ENCODE measurements at places on chromosomes 16 and 17.
A peak's percentile ranks its signal among the peaks of the same experiment; 100 is the strongest.

DNA sequence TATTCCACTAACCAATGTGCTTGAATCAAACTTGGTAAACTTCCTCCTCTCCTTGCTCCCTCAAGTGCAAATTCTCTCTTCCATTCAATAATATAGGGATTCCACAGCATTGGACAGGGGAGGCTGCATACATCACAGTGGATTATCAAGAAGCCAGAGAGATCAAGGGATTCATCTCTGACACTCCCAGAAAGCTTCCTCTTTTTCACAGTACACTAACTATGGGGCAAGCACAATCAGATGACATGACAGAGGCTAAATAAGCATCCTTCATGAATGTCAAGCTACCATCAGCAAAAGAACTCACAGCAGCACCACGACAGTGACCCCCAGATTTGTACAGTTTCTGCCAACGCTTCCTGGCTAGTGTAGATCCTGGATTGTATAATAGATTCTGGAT lies 178.4 kb upstream of the C17orf78 start:
- no peak for DNase-seq

- DNase-seq, result no peak
These were observed 205.5 kb downstream of the HS3ST3B1 start for GRCh38 chr17:14506364-14506763.

DNA sequence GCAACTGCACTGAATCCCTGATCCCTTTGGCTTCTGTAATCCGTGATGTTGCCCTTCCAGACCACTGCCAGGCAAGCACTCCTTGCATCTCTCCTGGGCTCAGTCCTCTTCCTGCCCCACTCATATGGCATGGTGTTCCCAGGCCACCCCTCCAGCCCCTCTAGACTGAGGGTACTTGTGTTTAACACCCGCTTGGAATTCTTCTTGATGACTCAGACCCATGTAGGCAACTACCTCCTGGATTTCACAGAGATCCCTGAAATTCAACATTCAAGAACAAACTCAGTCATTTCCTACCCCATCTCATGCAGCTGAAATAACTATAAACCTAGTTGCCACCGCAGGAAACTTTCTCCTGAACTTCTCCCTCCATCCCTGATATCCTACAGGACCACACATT lies 541.9 kb upstream of the CDH11 start:
- no peak for DNase-seq

DNA sequence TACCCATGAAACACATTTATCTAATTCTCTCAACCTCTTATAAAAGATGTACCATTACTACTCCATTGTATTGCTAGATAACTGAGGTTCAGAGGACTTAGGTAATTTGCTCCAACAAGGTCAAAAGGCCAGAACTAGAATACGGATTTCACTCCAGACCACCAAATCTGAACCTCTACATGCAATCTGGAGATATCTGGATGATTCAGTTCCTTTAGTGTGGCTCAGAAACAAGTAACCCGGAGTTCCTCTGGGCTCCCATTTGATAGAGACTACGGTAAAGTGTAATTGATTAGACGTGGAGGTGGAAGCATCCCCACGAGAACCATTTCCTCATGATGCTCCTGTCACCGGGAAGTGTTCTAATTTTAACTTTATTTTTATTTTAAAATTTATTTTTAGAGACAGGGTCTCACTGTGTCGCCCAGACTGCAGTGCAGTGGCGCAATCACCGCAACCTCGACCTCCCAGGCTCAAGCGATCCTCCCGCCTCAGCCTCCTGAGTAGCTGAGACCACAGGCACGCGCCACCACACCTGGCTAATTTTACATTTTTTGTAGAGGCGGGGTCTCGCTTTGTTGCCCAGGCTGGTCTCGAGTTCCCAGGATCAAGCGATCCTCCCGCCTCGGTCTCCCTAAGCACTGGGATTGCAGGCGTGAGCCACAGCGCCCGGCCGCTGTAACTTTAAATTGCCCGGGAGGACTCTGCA lies 608 bp upstream of the COX10 start:
- DNase-seq, result no peak

DNA sequence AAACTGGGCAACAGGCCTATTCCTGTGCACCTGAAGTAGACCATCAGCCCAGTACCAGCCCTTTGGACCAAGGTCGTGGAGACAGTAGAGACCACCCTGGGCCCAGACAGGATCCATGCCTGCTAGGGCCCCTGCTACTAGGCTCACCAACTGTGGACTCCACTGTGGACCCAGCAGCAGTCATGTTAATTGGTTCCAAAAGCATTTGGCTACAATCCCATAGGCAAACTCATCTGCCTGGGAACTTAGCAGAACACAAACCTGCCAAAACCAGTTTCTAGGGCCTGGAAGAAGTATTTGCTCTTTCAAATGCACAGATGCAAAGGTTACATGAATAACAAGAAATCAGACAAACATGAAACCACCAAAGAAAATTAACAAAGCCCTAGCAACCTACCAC lies 53.1 kb downstream of the ACSM2A start:
- DNase-seq, result no peak

DNA sequence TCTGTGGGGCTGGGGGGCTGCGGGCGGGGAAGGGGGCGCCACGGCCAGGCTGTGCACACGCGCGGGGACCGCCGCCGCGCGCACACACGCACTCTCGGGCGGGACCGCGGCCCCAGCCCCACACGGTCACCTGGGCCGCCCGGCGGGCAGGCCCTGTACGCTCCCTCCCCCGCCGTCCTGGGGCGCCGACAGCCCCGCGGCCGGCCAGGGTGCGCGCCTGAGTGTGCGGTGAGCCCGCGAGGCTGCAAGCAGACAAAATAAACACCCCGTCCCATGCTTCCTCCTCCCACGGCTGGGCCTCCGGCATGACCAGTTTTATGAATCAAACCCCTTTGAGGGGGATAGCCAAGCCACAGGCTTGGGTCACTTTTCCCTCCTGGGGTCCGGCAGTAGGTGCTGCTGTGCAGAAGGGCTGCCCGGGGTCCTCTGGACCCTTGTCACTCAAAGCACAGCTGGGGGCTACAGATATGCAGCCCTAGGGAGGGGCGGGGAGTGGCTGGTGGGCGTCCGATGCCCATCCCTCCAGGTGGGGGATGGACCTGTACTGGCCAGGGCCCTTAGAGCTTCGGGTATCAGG lies 441 bp downstream of the VASN start:
- no peak for DNase-seq

- no peak for DNase-seq
These were observed 27.8 kb downstream of the PAFAH1B1 start for GRCh38 chr17:2621241-2621640.

GRCh38 chr16:50902457-50902856 lies 160.6 kb downstream of the CYLD start:
- no peak for DNase-seq

DNA sequence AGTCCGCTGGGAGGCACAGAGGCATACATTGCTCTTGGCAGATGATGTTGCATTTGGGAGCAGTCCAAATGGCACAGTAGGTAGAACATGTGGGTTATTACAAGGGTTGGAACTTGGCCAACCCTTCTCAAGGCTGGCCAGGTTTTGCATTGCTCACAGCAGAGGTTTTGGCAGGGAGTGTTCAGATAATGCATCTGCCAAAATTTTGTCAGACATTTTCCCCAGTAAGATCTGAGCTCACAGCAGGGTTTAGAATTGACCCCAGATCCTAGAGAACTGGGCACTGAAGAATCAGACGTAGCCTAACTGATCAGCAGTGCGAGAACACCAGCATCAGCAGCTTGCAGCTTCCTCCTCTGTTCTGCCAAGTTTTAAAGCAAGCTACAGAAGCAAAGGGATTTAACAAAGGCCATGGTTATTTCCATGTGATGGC lies 468.8 kb upstream of the KIF2B start:
- no peak for DNase-seq

- peak; percentile 11 for DNase-seq
These were observed 228.5 kb downstream of the FOXL1 start for GRCh38 chr16:86806838-86807351.

- DNase-seq, result no peak
These were observed 47.1 kb downstream of the EPN2 start for GRCh38 chr17:19284005-19284959.

- DNase-seq, result no peak
These were observed 13.7 kb downstream of the PDP2 start for GRCh38 chr16:66894055-66894454.

GRCh38 chr17:76894842-76895241 lies 26.6 kb downstream of the MGAT5B start:
- DNase-seq, result no peak

- no peak for DNase-seq
These were observed 139.2 kb downstream of the PHKB start for GRCh38 chr16:47600376-47600775.

- DNase-seq, result no peak
These were observed 55.7 kb upstream of the CNEP1R1 start for GRCh38 chr16:49969091-49970030.

GRCh38 chr17:36940313-36941264 lies 3.3 kb downstream of the LHX1 start:
- no peak for DNase-seq

- DNase-seq, result no peak
These were observed 840 bp upstream of the CD300LB start for GRCh38 chr17:74532115-74532514.

DNA sequence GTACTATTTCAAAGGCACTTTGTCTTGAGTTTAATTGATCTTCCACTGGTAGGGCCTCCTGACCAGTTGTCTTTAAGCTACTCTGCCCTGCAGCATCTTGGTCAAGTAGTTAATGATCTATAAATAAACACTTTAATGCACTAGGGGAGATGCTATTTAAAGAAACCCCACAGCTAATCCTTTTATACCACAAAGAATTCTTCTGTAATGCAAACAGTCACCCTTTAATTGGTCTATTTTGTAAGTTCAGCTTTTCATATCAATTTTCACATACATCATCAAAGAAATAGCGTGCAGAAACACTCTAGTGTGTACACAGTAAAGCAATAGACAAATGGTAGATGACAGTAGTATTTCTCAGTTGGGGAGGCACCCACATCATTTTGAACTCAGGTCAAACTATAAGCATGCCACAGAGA lies 70.3 kb downstream of the PMP22 start:
- DNase-seq, result no peak

DNA sequence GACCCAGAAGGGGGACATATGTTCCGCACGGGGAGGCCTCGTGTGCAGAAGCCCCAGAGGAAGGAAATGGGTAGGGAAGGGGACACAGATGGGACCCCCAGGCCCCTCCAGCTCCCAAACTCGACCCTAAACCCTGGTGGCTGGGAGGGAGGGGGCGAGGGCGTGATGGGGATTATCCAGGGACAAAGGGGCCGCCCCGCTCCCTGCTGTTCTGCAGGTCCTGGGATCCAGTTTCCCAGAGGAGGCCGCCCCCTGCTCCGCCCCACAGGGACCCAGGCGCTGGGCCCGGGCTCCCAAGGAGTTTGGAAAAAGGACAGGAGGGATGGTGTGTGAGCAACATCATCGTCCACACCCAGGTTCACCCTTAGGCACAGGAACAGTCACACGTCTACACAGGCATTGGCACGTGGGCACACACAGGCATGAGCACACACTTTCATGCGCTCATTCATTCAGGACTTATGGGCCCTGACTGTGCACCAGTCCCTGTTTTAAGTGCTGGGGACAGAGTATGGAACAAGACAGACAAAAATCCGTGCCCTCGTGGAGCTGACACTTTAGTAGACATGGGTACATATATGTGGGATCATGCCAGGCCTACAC lies 12.8 kb upstream of the FBXL19 start:
- no peak for DNase-seq

DNA sequence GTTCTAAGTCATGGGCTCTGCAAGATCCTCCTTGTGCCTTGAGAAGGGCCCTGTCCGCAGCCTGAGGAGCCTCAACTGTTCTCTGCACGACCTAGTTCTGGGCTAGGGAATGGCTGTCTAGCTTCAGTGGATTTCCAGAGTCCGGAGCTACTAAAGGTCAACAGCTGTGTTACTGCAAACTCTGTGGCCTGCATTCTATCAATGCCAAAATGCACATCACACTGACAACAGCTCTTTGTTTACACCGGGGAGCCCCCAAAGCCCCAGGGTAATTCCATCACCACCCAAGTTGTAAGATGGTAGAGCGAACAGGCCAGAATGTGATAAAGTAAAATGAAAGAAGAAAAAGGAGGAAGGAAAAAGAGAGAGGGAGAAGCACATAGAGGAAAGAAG lies 610.2 kb downstream of the MAF start:
- no peak for DNase-seq

Measured in AG04450 (cell line).